ENCODE measurements at places on chromosomes 7 and 10.

- no peak for DNase-seq
These were observed 166.5 kb downstream of the ABCA13 start for GRCh38 chr7:48337781-48338180.

GRCh38 chr7:21365866-21366624 lies 61.8 kb upstream of the SP4 start:
- DNase-seq = no peak

DNA sequence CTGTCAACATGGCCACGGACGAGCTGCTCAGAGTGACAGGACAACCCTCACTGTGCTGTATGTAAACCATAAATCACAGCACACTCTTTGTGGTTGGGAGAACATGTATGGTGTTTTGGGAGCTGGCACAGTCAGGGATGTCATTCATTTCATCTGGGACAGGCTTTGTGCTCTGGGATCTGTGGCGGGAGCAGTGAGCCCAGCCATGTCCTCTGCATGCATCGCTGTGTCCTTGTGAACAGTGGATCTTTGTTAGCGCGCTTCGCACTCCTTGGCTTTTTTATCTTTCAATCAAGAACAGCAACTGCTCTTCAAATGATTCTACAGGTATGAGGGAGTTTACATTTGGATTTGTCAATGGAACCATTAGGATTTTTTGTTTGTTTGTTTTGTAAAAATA lies 7.1 kb downstream of the CCM2 start:
- DNase-seq = peak; percentile 47

GRCh38 chr7:8386926-8387550 lies 46.4 kb upstream of the NXPH1 start:
- DNase-seq = no peak

- DNase-seq = no peak
These were observed 99.0 kb upstream of the SMIM30 start for GRCh38 chr7:113217314-113217713.

DNA sequence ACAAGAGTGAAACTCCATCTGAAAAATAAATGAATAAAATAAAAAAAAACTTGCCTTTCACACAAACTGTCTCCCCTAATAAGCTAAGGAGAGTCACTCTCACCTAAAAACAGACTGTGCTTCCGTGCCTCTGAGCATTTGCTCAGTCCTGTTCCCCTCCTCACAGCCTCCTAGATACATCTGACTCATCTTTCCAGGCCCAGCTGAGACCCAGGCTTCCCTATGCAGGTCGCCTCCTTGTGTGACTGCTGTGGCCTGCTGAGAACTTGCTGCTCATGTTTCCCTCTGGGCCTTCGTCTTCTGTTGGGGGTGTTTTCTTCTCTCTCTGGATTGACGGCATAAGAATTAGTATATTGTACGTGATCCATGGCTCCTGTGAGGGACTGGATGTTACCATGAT lies 777.7 kb downstream of the LRMDA start:
- DNase-seq = no peak

All from putamen (tissue), 1 donor.